Activated CD8-positive, alpha-beta memory T cell treated with anti-CD3 and anti-CD28 coated beads for 24 hours (primary cell): ENCODE measurements at places on chromosomes 2 and 18.

DNA sequence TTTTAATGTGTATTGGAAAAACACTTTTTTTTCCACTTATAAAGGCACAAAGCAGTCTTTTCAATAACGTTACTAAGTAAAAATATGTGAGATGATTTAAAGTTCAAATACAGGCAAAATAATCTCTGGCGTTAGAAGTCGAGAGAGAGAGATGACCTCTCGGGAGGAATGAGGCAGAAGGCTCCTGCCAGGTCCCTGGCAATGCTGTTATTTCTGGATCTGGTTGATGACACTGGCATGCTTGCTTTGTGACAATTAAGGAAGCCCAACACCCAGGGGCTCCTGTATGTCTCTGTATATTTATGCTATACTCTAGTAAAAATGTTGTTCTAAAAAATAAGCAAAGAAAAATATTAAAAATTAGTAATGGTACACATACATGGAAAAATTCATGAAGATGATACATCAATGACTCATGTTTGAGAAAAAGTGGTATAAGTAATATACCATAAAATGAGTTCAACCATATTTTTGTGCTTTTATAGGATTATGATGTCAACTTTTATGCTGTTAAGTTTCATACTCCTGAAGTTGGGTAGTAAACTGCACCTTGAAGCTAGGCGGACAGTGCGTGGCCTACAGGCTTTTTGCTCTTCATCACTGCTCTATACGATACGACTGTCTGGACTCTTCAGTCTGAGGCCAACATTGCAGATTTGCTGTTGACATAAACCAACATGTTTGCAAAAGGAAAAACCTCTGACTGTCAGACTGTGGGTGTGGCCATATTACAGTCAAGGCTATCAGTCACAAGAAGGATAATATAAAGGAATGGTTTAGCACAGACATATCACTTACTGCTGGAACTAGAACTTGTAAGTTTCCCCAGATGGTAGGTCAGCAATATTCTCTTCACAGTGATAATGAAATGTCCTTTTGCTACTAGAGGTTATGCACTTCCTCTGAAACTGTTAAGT, 19.8 kb downstream of the VPS4B start:
- no peak for DNase-seq

GRCh38 chr2:199940373-199940772, 14.9 kb downstream of the TYW5 start:
- no peak for DNase-seq

DNA sequence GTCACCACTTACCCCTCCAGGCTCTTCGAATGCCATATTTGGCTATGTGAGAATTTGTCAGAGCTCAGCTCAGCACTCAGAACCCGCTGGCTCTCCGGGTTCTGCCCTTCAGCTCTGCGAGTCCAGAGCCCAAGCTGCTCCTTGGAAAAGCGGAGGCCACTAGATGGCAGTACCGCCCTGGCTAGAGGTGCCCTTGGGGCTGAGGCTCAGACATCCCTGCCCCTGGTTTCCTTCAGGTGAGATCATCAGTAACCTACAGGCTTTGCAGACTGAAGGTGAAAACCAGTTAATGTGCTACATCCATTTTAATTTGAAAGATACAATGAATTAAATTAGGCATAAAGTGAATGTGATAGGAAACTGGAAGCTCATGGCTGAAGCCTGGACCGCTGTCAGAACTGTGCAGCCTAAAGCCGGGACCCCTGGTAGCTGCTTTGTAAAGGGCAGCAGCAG, 285.6 kb downstream of the AGAP1 start:
- peak; percentile 77 for DNase-seq

- no peak for DNase-seq
These were observed 726.4 kb upstream of the CDH2 start for GRCh38 chr18:28903306-28903705.

DNA sequence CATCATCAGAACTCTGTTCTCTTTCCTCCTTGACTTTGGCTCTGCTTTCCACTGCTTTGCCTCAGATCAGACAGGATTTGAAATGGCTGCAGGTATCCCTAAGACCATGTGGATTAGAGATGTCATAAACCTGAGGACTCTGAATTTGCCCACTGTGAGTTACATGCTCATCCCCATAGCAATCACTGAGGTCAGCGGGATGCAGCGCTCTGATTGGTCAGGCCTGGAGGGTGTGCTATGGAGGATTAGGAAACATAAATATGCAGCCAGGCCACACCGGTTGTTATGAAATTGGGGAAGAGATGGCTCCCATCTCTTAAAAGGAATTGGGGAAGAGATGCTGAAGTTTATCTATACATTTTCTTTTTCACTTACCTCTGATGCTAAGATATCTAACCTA, 73.7 kb upstream of the DNAJC10 start:
- no peak for DNase-seq

DNA sequence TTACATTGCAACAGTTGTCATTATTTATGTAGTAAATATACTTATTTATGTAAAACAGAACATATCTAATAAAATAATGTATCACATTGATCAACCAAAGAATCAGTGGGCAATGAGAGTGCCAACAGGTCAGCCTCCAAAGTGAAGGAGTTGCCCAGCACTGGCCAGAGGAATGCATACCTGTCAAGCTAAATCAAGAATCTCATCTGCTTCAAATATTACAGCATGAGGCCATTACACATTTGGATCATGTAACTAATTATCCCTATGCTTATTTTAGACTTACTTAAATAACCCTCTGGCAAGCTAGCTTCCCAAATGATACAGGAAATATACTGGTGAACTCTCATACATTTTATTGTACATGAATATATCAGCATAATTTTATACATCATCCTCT, 1211.7 kb upstream of the ACVR2A start:
- DNase-seq, result no peak

DNA sequence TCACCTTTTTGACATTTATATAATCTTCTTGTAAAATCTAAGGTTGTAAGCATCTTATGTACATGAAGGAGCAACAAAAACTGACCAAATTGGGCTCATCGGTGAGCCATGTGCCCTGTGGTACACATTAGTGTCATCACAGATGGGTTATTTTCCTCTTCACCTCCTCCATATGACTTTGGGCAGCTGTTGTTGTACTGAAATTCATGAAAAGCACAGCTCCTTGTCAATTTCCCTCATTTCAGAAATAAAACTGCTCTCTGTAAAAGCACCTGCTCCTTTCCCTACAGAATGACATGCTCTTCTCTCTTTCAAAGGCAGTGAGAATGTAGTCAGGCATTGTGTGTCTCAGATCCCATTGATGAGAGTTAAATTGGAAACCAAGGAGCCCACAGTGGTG, 42.0 kb downstream of the DTNA start:
- no peak for DNase-seq

DNA sequence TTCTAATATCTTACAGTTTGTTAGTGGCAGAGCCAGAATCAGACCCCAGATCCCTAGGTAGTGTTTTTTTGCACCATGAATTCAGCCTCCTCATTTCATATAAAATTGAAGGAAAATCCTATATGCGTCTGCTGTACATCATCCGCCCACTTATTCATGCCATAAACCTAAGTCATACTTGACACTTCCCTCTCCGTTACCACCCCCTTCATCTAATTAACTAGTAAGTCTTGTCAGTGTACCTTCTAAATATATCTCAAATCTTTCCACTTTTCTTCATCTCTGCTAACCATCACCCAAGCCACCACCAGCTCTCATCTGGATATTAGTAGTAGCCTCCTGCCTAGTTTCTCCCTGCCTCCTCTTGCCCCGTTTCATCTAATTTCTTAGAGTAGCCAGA, 248.7 kb upstream of the SIX3 start:
- DNase-seq, result no peak

DNA sequence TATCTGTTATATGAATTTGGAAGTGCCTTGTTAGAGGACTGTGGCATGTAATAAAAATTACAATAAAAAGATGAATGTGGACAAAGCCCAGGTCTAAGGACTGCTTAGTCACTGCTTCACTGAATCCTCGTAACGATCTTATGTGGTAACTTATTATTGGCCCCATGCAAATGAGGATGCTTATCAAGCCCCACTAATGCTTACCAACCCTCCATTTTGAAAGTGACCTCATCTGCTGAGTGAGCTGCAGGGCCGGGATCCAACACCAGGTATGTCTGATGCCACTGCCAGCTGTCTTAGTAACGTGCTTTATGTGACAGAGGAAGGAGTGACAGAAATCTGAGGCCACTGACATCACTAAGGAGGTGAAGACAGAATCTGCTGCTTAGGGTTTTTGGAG, 65.3 kb upstream of the CCDC85A start:
- no peak for DNase-seq

GRCh38 chr2:143720095-143720664, 591.0 kb downstream of the ARHGAP15 start:
- DNase-seq, result no peak

DNA sequence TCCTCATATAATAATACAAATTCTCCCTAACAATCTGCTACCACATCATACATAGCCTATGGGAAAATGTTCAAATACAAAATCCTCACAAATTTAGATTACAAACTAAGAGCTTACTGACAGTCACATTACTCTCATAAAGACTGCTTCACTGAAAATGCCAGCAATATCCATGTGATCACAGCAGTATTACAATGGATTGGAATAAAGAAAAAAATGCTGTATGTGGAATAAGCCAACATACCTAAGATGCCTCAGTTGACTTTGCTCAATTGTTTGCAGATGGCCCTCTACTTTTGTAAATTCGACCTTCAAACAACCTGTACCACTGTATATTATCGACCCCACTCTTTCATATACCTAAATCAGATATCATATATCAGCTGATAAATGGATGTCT, 88.7 kb downstream of the DYM start:
- no peak for DNase-seq

GRCh38 chr2:159080641-159081040, 112.2 kb downstream of the TANC1 start:
- no peak for DNase-seq

GRCh38 chr2:239882331-239882732, 142.8 kb downstream of the NDUFA10 start:
- peak; percentile 80 for DNase-seq

GRCh38 chr2:99688699-99689098, 198.9 kb upstream of the REV1 start:
- DNase-seq, result no peak

DNA sequence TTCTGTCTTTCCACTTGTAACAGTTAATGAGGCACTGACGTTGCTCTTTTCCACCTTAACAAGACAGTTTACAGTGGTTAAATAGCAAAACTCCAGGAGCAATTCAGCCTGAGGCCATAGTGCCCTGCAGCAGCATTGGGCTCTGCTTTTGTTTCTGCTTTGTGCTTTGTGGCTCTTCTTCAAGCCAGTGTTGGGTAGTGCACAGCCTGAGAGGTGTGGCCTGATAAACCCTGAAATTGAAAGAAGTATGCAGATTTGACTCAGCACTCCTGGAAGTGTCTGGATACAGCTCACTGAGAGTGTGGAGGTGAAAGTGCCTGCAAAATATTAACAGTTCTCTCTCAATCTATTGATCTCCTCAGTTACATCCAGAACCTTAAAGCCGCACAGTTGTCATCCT, 63.0 kb downstream of the STK25 start:
- DNase-seq, result no peak

GRCh38 chr2:172817411-172817810, 81.8 kb downstream of the RAPGEF4 start:
- DNase-seq, result no peak

- no peak for DNase-seq
These were observed 788.4 kb upstream of the SOX11 start for GRCh38 chr2:4903656-4904348.

DNA sequence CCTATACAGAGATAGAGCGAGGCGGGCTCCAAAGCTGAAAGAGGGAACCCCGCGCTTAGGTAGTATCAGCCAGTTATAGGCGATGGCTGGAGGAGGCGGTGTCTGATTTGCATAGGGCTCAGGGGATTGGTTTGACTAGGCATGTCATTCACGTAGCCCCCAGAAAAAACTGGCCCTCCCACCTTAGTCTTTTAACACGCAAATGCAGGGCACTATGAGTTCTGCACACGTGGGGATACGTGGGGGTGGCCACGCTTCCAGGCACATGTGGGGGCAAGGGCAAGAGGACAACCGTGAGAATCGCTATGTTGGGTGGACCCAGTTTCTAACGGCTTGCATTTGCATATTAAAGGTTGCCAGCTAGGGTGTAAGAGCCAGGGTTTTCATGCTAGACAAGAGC, 56.7 kb upstream of the MSTN start:
- peak; percentile 65 for DNase-seq

DNA sequence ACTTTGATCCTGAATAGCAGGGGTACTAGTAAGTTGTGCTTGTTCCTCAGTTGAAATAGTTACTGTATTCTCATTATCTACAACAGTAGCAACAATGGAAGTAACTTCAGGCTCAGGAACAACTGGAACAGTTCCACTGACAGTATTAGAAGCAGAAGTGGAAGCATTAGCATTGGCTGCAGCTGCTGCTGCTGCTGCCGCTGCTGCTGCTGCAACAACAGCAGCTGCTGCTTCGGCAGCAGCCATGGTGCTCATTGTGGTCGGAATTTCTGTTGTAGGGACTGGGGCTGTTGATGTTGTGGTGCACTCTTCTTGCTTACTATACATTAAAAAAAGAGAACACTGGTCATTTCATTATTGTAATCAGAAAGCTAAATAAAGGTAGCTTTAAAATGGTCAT, 40.8 kb downstream of the PRPF40A start:
- no peak for DNase-seq

DNA sequence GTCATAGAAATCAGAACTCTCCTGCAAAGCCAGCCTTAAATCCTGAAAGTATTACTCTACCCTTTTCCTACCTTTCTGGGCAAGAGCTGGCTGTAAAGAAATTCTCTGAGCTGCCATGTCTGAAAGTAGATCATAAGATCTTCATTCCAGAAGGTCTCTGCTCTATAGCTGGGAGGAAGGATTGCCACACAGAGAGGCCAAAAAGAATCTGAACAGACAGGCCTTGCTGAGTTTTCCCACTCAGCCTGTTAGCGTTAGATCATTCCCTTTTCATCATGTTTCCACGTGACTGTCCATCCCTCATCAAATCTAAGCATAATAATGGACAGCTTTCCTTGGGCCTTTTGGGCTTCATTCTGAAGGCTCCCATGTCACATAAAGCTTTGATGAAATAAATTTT, 43.2 kb upstream of the FHL2 start:
- no peak for DNase-seq

- no peak for DNase-seq
These were observed 154.9 kb downstream of the CAPN13 start for GRCh38 chr2:30652271-30652915.

- no peak for DNase-seq
These were observed 319.5 kb upstream of the CXCR4 start for GRCh38 chr2:136437461-136437860.

DNA sequence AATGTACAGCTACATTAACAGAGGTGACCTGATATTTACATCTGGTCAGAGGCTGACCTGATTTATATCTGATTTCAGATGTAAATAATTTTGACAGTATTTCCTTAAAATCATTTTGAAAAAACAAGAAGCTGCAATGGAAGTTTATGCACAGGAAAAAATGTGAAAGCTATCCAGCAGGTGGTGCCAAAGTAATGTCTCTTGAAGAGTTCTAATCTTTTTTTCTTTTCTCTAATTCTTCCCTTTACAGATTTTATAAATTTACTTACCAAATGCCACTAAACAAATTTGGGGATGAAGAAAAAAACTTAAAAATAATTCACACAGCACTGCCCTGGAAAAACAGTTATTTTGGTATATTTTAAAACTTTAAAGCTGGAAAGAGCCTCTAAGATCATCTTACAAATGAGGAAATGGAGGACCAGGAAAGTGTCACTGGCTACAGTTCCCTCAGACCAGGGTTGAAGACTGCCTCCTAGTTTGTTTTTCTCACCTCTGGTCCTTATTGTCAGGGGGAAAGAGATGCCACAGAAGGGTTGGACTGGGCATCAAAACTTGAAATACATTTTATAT, 16.4 kb upstream of the FBLN7 start:
- no peak for DNase-seq

GRCh38 chr2:226676618-226677017, 123.0 kb downstream of the IRS1 start:
- no peak for DNase-seq

GRCh38 chr2:150526827-150527226, 39.4 kb upstream of the RND3 start:
- no peak for DNase-seq
